ENCODE measurements at places on chromosomes 4 and X.

DNA sequence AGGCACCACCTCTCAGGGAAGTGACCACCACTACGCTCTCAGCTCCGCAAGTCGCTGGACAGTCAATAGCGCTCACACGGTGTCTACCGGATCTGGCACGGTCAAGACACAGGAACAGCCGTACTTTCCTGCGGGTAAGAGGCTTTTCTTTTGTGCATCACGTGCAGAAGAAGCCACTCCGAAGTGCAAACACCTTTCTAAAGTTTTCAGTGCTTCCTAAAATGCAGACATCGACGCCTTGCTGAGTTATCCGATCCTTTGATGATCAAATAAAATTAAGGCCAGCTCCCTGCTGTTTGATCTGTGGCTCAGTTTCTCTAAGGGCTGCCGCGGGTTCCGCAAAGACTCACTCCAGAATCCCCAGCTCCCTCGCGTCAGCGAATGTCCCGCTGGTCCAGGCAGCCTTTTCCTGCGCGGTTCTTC lies 71.8 kb downstream of the FBXO8 start:
- no peak for DNase-seq

GRCh38 chr4:34464196-34464595 lies 1780.1 kb downstream of the ARAP2 start:
- no peak for DNase-seq

- DNase-seq: no peak
These were observed 10.0 kb downstream of the KCNE5 start for GRCh38 chrX:109614951-109615350.

- no peak for DNase-seq
These were observed 181.4 kb upstream of the RBPJ start for GRCh38 chr4:26139310-26139924.

GRCh38 chr4:13267091-13267490 lies 217.0 kb downstream of the RAB28 start:
- DNase-seq: no peak
